Astrocyte of the spinal cord (primary cell): ENCODE measurements at places on chromosomes 11 and 22.

GRCh38 chr11:30830681-30831080 is 244.5 kb upstream of the MPPED2 start:
- no peak for DNase-seq

DNA sequence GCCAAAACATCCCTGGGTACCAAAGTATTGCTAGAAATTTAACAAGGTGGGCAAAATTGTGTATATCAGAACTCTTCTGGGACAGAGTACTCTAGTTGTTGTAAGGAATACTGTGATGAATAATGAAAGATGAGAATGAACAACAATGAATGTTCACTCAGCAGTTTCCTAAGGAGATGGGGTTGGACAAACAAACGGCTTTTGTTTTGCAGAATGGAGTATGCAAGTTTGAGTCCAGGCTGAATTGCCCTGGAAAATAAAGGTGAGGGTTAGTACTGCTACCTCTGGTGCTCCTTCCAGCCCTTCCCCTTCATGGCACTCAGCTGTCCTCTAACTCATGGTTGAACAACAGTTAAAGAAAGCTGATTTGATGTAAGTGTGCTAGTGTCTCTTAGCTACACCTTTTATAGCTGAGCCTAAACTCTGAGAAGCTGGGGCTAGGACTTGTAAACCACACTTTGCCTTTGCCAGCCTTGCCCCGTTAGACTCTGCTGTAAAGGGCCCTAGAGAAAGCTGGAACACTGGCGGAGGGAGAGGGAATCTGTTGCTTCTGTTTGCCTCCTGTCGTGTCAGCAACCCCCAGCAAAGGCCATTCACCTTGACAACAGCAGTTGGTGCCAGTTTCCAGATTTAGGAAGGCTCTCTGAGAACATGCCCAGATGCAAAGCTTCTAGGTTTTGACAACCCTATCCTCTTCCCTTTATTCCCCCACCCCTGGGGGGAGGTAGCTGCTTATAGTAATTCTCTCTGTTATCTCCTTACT is 41.2 kb upstream of the POLD3 start:
- DNase-seq, result no peak

GRCh38 chr11:65112546-65113360 is 1.1 kb downstream of the TM7SF2 start:
- DNase-seq, result peak; percentile 33

GRCh38 chr11:2942872-2943710 is 13.9 kb upstream of the PHLDA2 start:
- DNase-seq, result no peak

DNA sequence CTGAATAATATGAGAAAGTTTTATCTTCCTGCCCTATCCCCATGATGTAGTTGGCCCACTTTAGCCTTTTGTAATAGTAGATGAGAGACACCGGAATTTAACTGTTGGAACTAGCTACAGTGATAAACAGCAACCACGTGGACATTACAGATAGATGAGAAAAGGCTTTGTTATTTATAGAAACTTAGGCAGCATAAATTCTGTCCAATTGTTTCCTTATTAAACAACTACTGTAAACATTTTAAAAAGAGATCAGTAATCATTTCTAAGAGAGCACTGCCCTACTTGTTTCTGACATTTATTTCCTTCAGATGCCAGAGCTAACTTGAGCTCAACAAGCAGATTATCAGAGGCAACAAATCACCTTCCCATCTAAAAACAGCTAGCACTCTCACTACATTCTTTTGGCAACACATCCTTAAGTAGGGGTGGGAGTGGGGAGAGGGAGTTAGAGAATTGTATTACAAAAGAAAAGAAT is 63.1 kb downstream of the SOX6 start:
- DNase-seq, result no peak

- no peak for DNase-seq
Measured at GRCh38 chr11:45267052-45267451, 19.1 kb downstream of the SYT13 start.

DNA sequence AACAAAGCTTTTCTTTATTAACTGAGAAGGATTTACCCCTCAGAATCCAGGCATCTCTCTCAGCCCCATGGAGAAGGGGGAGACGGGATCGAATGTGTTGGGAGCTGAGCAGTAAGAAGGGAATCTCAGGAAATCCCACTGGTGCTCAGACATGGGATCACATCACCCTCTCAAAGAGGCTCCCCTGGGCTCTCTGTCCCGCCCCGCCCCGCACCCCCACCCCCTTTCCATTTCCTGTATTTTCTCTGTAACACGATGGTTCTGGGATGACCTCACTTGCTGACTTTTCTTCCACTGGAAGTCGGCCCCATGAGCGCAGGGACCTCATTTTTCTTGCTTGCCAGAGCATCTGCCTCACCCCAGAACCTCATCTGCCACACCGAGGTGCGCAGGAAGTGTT is 100.0 kb downstream of the RPS6KA4 start:
- DNase-seq, result no peak

GRCh38 chr11:46667043-46667481 is 33.4 kb downstream of the ARHGAP1 start:
- DNase-seq, result no peak

- no peak for DNase-seq
Measured at GRCh38 chr11:123093739-123094138, 31.8 kb upstream of the HSPA8 start.

DNA sequence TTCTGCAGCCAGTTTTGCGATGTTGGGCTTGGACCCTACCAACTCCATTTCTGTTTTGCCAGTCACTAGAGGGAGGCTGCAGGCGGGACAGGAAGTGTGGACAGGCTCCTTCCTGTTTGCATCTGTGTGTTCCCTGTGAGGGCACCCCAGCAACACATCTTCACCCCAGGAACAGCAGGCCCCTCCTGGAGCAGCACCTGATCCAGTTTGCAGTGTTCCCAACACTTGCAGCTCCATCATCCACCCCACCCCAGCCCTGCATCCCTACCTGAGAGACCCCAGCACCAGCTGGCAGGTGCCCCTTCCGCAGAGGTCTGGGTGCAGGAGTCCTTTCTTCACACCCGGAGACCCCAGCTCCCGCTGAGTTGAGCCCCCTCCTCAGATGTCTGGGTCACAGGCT is 7.4 kb upstream of the VSIG10L2 start:
- DNase-seq, result no peak

DNA sequence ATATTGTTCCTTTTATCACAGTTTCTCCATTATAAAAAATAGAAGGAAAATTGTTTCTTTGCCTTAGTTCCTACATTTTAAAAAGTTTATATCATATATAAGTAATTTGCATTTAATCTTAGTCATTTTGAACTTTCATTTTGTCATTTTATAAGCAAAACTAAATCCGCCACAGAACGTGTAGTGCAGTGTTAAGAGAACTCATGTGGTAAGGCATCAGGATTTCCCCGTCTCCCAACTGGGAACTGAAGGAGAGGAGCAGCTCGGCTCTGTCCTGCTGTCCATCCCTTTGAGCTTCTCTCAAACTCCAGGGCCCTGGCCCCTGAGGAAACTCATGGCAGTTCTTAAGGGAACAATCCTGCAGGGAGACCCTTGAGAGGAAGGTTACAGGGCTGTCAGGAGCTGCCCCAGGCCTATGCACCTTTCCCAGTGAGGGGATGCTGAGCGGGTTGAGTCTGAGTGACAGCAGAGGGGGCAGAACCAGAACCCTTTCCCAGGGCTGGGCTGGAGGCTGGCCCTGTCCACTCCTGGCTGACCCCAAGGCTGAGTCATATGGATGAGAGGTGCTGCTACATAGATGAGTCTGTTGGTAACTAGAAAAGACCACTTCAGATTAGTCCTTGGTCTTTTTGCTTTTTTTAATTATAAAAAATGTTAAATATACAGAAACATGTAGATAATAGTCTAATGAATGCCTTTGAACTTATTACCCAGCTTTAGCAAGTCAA is 333.1 kb downstream of the TBC1D22A start:
- DNase-seq, result no peak

DNA sequence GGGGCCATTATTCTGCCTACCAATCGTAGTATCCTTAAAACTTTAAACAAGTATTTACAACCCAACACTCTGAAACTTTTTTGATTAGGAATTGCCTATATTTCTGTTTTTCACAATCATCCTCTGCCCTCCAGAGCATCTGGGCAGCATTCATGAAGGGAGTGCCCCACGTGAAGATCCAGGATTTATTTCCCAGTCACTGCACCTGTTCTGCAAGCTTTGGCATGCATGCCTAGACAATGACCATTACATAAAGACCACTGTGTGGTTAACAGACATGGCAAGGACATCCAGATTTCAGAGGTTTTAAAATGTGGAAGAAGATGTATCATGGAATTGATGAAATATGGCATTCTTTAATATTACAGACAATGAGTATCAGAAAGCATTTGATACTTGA is 1083.8 kb downstream of the TBC1D22A start:
- no peak for DNase-seq

- no peak for DNase-seq
Measured at GRCh38 chr11:47440054-47440476, 8.9 kb downstream of the RAPSN start.

- DNase-seq, result no peak
Measured at GRCh38 chr22:31083923-31084810, 3.0 kb downstream of the SMTN start.

DNA sequence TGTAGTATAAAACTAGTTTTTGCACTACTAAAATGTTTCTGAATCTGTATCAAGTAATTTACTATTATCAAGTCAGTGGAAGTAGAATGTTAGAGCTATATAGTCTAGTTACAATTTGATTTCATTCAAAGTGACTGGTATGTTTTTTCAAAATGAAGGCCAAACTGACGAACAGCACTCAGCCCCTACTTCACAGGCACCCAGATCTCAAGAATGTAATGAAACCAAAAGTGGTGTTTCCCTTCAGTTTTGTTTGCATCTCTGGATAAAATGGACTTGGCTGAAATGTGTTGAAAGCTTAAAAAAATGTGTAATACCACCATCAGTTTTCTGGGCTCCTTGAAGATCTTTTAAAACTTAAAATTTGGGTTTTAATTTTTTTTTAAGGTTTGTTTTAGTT is 46.4 kb downstream of the QSER1 start:
- no peak for DNase-seq

- no peak for DNase-seq
Measured at GRCh38 chr11:70205049-70205725, 2.1 kb downstream of the FADD start.

DNA sequence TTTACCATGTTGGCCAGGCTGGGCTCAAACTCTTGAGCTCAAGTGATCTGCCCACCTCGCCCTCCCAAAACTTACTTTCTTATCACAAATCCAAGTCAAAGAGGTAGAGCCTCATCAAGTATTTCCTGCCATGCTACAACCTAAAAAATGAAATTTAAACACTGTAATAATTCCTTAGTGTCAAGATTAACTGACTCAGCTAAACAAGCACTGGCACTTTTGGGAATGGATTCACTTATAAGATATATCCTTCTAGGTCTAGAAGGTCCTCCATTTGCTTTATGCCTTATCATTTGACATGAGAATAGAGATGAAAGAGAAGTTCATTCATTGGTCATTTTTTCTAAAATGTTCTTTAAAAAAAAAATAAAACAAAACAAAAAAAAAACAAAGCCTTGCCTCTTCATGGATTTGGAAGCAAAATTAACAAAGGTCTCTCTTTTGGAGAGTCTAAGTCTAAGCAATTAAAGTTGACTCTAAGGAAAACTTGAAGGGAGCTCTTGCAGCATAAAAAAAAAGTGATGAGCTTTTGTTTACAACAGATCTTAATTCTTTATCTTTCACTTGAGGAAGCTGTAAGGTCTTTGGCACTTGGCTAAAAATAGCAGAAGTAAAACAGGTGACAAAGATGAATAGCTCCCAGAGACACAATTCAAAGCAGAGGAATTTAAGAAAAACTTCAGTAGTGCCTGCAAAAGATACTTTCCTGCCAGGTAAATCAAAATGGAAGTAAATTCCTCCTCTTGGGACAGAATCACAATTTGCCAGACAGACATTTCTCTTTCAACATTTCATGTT is 50.3 kb downstream of the CADM1 start:
- no peak for DNase-seq

DNA sequence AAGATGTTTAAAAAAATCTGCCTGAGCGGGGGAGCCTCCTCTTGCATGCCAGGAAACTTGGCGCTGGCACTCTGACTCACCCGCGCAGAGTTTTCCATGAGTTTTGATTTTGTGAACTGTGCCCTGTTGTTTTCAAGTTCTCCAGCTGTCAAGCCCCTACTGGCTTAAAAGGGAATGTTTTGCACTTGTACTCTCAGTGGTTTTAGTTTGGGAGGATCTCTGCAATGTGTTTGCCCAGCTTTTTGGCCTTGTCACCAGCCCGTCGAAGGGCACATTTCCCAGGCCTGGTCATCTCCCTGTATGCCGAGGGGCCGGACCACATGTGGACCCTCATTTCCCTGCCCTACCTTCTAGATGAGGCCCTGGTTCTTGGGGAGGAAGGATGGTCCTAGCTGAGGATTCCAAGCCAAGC is 12.2 kb downstream of the MRGPRF start:
- peak; percentile 82 for DNase-seq

- no peak for DNase-seq
Measured at GRCh38 chr22:26548984-26549383, 36.7 kb upstream of the TFIP11 start.

GRCh38 chr22:19723983-19724827 is 866 bp downstream of the GP1BB start:
- no peak for DNase-seq

DNA sequence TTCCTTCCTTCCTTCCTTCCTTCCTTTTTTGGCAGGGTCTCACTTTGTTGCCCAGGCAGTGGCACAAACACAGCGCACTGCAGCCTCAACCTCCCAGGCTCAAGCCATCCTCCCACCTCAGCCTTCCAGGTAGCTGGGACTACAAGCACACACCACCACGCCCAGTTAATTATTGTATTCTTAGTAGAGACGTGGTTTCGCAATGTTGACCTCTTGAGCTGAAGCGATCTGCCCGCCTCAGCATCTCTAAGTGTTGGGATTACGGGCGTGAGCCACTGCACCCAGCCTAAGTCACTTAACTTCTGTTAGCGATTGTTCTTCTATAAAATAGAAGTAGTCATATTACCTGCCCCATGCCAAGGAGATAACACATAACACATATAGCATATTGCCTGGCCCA is 2.8 kb upstream of the SYTL2 start:
- no peak for DNase-seq

- DNase-seq, result no peak
Measured at GRCh38 chr11:100182350-100182749, 504.7 kb upstream of the ARHGAP42 start.

DNA sequence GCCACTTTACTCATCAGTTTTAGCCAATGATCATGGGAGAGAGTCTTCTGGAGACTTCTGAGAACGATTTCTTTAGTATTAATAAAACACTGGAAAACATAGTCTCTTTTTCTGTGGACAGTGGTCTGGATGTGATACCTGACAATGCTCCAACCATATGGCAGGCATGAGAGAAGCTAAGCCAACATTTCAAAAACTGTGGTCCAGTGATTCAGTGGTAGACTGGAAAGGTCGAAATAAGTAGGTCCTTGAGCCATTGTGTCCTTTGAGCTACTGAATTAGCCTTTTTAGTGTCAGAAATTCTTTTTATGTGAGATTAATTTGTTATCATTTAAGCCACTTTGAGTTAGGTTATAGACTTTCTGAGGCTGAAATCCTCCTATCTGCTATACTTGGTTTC is 197.7 kb upstream of the CTSC start:
- peak; percentile 59 for DNase-seq

GRCh38 chr22:40654522-40655167 is 18.1 kb upstream of the MRTFA start:
- peak; percentile 59 for DNase-seq

GRCh38 chr11:120756931-120757330 is 245.4 kb downstream of the GRIK4 start:
- no peak for DNase-seq
